NCI-H2227 treated with DMSO at 0.1 percent for 48 hours (cell line): ENCODE measurements at places on chromosomes 6 and 20.

DNA sequence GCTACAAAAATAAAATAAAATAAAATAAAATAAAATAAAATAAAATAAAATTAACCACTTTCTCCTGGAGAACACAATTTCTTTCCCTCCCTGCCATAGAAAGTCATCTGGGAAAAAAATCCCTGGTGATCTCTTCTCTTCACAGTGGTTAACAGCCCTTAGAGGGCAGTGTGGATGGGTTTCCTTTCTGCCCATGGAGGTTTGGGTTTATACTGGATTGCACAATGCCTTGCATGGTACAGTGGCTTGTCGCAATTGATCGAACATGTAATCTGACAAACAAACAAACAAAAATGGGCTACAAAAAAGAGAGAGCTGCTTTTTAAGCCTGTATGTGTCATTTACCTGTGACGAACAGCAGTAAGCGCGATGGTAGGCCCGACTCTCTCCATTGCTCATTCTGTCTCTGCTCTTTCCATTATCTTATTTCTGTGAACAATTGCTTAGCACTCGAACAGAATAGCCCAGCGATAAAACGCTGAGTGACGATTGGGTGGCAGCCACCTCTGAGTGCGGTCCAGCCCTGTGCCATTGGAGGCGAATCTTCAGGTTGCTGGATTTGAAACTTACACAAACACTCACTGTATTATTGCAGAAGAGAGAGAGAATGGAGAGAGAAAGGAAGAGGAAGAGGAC is 166.1 kb downstream of the CD83 start:
- no peak for DNase-seq

GRCh38 chr20:48691523-48691922 is 136.3 kb downstream of the PREX1 start:
- no peak for DNase-seq

- no peak for DNase-seq
Measured at GRCh38 chr20:40771308-40771610, 82.2 kb upstream of the MAFB start.

GRCh38 chr6:11043961-11044711 is at the start of gene ELOVL2:
Gene ELOVL2 (minus strand): TSS chr6:11044305. CDS start chr6:11044230, 75 bp downstream.
- DNase-seq = peak; percentile 52

- DNase-seq = no peak
Measured at GRCh38 chr20:57410398-57410920, 19.3 kb downstream of the RBM38 start.

- DNase-seq = no peak
Measured at GRCh38 chr6:119179842-119180241, 101.4 kb upstream of the FAM184A start.

GRCh38 chr20:20677186-20677585 is 35.3 kb downstream of the RALGAPA2 start:
- DNase-seq = no peak

GRCh38 chr20:10660661-10661060 is 13.1 kb downstream of the JAG1 start:
- no peak for DNase-seq

DNA sequence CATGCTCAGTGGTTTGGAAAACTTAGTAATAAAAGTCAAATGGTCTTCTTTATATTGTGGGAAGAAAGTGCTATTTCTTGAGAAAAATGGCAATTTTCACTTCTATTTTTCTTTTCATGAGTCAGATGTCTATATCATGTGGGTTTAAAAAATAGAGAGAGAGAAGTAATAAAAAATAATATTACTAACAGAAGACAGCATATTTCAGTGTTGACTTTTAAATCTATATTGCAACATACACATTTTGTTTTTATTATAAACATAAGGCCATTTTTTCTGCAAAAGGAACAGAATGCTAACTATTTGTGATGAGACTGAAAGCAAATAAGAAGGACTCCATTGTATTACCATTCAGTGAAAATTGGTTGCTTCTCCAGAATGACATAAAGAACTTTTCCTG is 135.1 kb upstream of the CNR1 start:
- DNase-seq = no peak
